ENCODE measurements at places on chromosomes 5 and 9.

DNA sequence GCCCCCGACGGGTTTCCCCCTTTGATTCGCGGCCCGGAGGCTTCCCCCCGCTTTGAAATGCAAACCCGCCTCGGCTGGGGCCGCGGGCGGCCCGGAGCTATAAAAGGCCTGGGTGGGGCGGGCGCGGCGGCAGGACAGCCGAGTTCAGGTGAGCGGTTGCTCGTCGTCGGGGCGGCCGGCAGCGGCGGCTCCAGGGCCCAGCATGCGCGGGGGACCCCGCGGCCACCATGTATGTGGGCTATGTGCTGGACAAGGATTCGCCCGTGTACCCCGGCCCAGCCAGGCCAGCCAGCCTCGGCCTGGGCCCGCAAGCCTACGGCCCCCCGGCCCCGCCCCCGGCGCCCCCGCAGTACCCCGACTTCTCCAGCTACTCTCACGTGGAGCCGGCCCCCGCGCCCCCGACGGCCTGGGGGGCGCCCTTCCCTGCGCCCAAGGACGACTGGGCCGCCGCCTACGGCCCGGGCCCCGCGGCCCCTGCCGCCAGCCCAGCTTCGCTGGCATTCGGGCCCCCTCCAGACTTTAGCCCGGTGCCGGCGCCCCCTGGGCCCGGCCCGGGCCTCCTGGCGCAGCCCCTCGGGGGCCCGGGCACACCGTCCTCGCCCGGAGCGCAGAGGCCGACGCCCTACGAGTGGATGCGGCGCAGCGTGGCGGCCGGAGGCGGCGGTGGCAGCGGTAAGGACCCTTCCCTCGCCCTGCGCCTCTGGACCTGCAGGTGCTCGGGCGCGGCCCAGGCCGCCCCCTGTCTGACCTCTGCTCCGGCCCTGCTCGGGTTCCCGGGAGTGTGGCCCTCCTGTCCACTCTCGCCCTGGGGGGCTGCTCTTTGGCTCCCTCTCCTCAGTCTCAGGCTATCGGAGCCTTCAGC is at the start of gene CDX1:
Gene CDX1 (plus strand): TSS at position 129 of the 862 bp plus-strand sequence. CDS start 99 bp downstream, at position 228.
- DNase-seq, result no peak

DNA sequence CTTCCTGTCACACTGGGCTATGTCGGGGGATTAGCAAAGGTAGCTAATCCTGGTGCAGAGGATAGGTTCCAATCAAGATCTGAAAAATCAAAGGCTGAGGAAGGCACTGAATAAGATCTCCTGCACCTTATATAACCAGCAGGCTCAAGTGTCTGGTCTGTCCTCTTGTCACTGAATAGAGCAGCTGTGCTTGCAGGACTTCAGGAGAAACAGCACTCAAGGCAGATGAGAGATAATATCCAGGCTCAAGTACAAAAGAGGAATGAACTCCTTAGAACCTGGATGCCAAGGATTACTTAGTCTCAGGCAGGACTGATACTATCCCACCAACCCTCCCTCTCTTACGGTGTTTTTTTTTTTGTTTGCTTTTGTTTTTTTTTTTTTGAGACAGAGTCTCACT is 108.8 kb upstream of the LRRTM2 start:
- DNase-seq, result no peak

DNA sequence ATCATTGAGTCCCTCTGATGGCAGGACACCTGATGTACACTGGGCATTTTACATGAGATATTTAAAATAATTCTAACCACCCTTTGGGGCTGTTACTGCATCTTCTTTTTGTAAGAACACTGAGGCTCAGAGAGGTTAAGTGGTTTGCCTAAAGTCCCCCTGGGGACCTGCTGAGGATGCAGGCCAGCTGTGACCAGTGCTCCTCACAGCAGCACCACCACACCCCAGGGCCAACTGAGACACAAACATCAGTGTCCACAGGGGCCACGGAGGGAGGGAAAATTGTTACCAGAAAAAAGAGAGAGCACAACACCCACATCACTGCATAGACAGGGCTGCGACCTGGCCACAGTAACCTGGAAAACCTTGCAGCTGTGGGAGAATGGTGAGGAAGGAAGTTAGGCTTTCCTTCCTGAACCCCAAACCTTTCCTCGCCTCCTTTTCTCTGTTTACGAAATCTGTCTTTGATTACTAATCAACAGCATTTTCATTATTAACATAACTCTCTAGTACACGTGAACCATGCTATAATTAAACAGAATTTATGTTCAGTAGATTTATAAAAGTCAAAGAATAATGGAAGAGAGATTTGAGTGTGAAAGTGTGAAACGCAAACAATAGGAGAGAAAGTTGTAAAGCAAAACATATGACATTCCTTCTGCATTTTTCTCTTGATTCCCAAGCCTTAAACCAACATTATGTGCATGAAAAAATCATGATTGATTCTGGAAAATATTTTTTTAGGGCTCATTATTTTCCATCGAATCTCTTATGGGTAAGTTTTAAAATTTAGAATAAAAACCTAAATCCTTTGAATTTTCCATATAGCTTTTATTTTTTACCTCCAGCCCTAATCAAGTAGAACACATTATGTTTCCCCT is 228.1 kb upstream of the DAPK1 start:
- no peak for DNase-seq

GRCh38 chr9:131594906-131595665 is 49.8 kb downstream of the PRRT1B start:
- DNase-seq, result no peak

DNA sequence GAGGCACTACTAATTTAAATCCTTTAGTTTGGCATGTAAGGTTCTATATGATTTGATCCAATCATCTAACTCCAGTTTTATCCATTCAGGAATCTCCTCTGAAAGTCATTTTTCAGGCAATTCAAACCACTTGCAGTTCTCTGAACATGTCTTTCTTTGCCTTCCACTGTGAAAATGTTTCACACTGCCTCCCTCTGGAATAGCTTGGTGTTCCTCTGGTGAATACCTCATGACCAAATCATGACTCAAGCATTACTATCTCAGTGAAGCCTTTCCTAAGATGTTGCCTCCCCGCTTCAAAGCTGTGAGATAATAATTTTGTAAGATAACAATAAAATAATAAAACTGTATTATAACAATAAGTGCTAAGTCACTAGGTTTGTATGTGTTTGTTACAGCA is 981.1 kb downstream of the DTWD2 start:
- DNase-seq, result no peak
